ENCODE measurements at places on chromosomes 1 and 21.

GRCh38 chr1:68145418-68146126, 86.8 kb downstream of the WLS start:
- no peak for DNase-seq

- no peak for DNase-seq
Observed at GRCh38 chr21:38646213-38646837, 148.0 kb upstream of the ERG start.

GRCh38 chr1:151802372-151802771, 2.8 kb downstream of the LINGO4 start:
- no peak for DNase-seq

DNA sequence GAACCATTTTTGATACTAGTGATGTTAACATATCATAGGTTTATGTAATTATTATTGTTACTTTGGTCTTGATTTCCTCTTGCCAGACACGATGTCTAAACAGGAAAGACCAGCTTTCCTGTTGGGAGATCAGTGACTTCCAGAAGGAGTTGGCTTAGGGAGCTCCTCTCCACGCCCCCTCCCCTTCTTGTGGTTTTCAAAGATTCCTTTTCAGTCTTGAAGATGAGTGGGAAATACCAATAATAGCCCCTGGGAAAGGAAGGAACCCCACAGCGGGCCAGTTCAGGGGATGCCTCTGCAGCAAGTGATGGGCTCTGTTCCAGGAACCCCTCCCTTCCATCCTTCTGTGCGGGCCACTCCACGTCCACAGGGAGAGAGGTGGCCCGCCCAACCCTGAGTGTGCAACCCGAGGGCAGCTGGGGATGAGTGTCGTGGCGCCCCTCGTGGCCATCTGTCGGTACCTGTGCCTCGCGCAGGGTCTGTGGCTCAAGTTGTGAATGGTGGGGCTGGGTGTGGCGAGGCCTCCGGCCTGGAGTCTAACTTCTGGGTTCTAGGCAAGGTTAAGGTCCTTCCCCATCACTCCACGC, 65.7 kb downstream of the TLR5 start:
- no peak for DNase-seq

GRCh38 chr21:22352088-22352487, 1353.9 kb downstream of the NCAM2 start:
- DNase-seq: no peak

GRCh38 chr21:38987633-38988508, 182.1 kb downstream of the ETS2 start:
- DNase-seq: no peak

- no peak for DNase-seq
Observed at GRCh38 chr1:204670152-204670927, 15.2 kb downstream of the LRRN2 start.

- DNase-seq: no peak
Observed at GRCh38 chr1:9618909-9619679, 30.4 kb downstream of the TMEM201 start.

DNA sequence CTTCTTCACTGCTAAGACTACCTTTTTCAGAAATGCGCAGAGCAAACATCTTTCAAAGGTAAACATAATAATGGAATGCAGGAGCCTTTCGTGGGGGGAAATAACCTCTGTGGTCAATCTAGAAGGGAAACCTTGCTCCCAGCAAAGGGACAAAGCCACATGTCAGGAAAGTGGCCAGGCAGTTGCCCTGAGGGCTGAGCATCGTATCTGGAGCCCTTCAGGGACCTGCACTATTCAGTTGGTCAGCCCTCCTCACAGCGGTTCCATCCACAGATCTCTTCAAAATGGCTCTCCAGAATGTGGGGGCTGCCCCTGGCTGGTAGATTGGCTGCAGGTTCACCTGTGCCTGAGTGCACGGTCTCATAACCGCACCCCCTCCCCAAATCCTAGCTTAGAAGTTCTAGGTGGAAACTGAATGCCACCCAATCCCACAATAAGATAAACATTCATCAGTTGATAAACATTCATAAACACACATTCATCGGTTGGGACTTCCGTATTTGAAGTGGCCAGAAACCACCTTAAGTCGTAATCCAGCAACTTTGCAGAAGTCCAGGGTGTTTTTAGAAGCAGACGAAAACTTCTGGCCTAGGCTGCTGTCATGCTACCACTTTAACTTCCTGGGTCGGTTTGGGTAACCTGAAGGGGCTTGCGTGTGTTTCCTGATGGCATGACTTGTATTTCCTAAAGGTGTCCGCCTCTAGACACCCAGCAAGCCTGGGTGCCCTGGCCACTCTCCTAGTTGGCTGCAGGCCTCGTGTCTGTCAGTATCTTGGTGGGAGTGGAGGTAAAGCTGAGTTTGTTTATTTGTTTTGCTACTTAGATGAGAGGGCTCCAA, 50.5 kb downstream of the RASSF5 start:
- no peak for DNase-seq

DNA sequence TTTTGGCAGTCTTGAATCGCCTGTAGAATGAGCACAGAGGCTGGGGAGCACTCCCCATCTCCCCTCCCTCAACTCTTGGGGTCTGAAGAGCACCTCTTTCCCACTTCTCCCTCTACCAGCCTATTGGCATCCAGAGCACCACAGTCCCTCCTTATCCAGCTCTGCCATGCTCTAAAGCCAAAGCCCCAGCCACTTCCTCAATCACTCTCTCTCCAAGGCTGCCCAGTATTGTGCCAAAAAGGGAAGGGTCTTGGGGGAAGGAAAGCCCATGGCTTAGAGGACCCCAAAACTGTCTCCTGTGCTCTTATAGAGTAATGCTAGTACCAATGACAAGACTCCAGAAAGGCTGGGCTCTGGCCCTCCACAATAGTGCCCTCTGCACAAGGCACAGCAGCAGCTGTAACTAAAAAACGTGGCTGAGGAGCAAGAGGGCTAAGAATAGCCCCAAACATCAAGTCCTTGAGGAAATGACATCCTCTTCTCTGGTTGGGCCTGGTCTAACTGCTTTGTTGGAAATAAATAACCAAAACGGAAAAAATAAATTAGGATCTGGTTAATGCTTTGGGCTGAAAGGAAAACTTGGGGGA, 28.4 kb downstream of the SLC27A3 start:
- DNase-seq: no peak

DNA sequence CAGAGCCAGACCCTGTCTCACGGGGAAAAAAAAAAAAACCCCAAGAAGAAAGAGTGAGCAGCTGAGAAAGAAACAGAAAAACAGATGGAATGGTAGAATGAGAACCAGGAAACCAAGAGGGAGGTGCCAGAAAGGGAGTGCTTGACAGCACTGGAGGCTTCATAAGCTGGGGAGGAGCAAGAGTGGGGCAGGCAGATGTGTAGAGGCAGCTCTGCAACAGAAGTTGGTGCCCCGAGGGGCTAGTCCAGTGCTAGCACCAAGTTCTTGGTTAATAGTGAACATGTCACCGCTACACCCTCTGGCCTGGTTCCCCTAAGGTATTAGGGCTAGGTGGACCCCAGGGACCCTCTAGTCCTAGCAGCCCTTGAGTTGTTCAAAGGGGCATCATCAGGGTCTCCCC, 98.0 kb downstream of the TGFBR3 start:
- DNase-seq: no peak

DNA sequence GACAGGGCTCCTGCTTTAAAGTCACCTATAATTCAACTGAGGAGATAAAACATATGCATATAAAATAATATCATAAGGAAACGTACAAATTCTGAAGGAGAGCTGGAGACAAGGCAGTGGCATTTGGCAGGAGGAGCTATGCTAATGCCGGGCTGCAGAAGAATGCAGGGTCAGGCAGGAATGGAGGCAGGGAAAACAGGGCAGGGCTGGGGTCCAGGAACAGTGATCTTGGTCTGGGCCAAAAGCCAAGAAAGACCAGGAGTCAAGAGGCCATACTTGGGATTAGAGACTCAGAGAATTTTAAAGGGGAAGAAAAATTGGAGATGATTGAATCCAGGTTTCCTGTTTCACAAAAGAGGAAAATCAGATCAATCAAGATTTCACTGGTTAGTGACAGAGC, 20.0 kb upstream of the BRDT start:
- no peak for DNase-seq

Data from esophagus squamous epithelium (tissue), 5 donors.